ENCODE measurements at places on chromosomes 12 and 14.

- DNase-seq, result no peak
Measured at GRCh38 chr12:30573145-30573544, 122.5 kb downstream of the IPO8 start.

DNA sequence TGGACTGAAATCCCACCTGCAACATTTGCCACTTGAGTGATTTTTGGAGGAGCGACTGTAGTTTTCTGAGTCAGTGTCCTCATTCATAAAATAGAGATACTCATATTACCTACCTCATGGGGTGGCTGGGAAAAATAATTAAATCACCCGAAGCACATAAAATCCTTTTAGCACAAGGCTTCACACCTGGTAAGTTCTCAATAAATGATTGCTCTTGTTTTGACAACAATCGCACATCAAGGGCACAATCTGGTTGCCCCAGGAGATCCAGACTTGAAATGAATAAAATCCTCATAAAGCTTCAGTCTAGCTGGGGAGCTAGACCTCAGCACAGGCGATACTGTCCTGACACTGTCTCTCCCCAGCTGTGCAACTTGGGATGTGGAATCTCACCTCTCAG is 76.0 kb upstream of the CCDC60 start:
- DNase-seq, result no peak

GRCh38 chr14:52279408-52279807 is 11.9 kb downstream of the PTGDR start:
- peak; percentile 7 for DNase-seq

GRCh38 chr12:50690925-50691324 is 73.0 kb upstream of the ATF1 start:
- DNase-seq, result no peak

DNA sequence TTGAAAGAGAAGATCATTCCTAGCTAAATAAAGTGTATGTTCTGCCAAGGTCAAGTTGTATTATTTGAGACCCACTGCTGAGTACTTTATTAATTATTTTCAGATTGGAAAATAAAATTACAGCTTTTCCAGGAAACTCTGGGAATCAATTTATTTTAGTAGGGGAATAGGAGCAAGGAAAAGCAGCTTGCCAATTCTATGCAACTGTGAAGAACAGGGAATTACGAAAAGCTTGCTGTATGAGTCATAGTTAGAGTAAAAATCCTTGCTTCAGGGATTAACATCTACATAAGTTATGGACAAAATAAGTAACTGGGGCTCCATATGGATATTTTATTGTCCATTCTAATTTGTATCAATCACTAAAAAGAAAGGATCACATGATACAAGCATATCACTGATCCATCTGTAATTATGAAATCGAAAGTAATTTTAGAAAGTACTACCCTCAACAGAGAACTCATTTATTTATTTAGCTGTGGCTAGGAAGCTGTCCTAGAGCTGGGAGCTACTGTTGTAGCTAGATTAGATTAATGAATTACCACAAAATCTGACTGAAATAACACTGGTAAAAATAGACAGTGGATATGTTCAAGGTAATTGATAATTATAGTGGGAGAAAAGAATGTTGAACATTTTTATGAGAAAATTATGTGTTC is 303.5 kb upstream of the NPAS3 start:
- DNase-seq, result no peak

DNA sequence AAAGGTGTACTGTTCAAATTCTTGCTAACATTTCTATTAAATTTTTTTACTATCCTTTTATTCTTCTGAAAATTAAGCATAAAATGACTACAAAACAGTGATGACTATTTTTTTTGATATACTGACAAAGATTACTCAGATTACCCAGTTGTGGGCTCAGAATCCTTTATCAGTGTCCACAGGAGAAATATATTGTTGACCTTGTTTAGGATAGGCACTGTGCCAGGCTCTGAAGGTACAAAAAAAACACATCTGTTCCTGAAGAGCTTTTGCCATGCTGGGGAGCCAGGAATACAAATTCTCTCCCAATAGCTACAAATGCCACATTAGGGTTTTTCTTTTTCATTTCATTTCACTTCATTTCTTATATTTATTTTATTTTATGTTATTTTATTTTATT is 26.9 kb upstream of the GCH1 start:
- DNase-seq, result no peak

DNA sequence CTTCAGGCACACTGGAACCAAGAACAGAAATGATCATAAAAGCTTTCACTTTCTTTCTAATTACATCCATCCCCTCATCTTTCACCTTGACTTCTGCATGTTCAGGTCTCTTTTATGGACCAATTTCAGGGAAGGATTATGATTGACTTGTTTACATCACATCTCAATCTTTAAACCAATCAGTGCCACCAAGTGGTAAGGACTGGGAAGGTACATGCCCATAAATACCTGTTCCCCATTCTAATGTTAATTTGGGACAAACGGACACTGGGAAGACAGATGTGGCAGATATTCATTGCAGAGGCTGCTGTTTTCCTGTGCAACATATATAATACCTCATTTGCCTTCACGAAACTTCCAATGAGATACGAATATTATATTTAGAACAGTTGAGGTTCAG is 978.1 kb downstream of the GALC start:
- DNase-seq, result no peak

GRCh38 chr14:61569812-61570548 is 125.3 kb upstream of the HIF1A start:
- peak; percentile 65 for DNase-seq

GRCh38 chr12:48336061-48336460 is 14.7 kb downstream of the ZNF641 start:
- no peak for DNase-seq

DNA sequence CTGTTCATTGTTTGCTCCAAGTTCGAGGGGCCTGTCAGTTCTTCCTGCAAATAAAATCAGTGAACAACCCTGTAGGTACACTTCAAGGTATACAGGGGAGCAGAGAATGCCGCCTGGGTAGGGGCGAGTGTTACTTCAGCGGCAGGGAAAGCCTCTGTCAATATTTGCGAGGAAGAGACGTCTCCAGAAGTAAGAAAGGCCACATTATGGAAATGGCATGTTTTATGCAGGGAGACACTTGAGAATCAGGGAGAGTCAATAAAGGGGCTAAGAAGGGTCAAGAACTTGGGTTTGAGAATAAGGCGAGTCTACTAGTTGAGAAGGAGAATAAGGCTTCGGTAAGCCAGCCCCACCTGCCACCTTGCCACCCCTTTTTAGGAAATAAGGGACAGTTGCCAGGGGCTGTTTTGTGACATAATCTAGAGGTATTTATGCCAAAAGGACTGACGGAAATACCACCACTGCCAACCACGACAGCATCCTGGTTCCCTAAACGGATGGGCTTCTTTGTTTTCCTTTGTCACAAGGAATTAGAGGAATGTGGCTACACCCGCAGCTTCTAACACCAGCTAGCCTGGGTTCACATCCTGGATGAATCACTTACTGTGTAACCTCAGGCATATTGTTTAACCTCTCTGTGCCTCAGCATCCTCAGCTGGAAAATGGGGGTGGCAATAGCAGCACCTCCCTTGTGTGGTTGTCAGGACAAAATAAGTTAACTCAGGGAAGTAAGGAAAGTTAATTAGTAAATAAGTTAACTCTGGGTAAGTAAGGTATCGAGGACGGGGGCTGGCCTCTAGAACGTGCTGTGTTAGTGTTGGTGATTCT is 67.7 kb downstream of the EID3 start:
- peak; percentile 65 for DNase-seq

DNA sequence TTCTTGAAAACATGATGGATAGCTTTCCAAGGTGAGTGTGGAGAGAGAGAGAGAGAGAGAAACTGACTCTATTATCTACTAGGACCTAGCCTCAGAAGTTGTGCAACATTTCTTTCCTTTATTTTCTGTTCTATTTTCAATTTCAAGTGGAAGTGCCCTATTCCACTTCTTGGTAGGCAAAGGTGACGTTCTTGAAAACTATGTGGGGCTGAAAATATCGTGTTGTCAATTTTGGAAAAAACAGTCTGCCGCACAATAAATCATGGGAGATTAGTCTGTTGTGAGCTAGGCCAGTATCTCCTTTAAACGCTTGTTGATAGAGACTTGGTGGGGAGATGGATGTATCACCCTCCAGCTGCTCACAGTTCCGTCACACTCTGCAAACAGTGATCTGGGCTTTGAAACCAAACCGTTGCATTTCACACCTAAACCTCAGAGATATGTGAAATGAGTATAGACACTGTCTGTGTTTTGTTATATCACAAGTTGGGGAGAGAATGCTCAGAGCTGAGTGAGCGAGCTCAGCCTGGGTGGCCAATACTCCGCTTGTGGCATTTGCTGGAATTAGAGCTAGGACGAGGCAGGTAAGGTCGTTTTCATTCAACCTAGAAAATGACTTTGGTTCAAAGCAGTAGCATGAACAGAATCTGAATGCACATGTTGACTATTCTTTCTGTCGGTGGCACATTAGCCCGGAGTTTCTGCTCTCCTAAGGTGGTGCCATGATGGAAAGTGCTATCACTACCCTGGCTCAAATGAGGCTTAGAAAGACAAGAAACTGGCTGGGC is 75.1 kb upstream of the ST8SIA1 start:
- no peak for DNase-seq

DNA sequence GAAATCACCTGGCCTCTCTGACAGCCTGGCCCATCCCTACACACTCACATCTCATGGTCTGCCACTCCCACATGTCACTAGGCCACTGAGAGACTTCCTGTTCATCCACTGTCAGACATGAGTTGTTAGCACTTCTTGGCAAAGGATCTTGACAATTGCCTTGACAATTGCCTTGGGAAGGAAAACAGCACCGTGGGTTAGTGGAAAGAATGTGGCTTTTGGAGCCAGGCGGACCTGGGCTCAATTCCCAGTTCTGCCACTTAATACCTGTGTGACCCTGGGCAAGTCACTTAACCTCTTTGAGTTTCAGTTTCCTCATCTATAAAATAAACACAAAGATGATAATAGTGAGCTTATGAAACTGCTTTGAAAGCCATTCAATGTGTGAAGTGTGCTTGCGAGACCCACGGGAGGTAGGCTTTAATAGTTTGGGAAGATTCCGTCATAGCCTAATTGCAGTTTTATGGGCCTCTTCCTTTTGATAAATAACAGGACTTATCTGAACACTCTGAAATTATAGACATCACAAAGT is 250.4 kb downstream of the C12orf75 start:
- DNase-seq, result no peak

- DNase-seq, result no peak
Measured at GRCh38 chr12:99224237-99224636, 423.3 kb upstream of the GARIN6 start.

- no peak for DNase-seq
Measured at GRCh38 chr12:12505544-12506495, 56.8 kb downstream of the DUSP16 start.

DNA sequence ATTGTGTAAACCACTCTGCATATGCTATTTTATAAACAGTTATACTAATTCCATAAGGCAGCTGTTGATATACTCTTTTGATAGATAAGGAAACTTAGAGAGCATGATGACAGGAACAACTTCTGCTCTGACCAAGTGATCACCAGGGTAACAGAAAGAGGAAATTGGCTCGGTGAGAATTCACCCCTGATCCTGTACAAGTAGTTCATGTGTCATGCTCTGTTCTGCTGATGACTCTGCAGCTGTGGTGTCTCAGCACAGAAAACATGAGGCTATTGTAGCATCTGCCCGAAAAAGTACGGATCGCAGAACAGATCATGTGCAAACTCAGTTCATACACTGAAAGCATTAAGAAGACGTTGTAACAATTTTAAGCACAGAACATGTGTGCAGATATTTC is 345.0 kb downstream of the LRIG3 start:
- no peak for DNase-seq

GRCh38 chr12:116273813-116274550 is 3.5 kb downstream of the MED13L start:
- no peak for DNase-seq

DNA sequence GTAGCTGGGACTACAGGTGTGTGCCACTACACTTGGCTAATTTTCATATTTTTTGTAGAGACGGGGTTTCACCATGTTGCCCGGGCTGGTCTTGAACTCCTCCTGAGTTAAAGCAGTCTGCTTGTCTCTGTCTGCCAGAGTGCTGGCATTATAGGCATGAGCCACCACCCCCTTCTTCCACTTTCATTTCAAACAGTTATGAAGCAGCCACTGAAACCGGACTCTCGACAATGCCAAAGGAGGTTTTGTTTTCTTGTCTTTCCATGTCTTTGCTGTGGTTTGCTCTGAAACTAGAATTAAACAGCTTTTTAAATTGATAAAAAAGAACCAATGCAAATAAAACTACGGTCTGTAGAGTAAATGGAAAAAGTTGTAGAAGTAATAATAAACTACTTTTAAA is 30.4 kb downstream of the RAP1B start:
- DNase-seq, result no peak

DNA sequence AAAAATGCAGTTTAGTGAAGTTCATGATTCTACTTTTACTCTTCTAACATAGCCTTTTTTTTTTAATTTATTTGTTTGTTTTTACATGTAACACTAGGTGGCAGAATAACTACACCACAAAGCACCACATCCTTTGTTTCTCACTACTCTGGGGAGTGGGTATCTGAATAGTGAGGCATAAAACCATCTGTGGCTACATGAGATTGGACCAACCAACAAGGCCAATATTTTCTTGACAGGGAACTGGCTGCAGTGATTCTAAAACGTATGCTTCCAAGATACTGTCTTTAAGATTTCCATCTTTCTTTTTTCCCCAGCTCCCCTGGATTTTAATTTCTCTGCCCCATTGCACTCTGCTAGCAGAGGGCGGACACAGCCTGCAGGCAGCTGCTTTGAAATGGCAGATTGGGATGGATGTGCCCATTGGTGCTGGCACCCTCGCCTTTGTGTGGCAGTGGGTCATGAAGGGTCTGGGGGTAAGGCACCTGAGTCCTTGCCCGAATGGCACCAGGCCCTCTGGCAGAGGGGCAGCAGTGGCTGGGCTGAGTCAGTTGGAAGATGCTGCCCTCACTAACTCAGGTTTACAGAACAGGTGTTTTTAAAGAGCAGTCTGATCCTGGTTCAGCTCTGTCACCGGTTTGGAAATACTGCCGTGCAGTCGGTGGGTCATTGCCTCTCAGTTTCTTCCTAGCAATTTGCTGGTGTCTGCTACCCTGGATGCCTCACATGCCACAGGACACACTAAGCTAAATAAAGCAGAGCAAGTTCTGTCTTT is 429.1 kb downstream of the RAD51B start:
- no peak for DNase-seq

Data from H54 (cell line).